ENCODE measurements at places on chromosomes 12 and 14.

DNA sequence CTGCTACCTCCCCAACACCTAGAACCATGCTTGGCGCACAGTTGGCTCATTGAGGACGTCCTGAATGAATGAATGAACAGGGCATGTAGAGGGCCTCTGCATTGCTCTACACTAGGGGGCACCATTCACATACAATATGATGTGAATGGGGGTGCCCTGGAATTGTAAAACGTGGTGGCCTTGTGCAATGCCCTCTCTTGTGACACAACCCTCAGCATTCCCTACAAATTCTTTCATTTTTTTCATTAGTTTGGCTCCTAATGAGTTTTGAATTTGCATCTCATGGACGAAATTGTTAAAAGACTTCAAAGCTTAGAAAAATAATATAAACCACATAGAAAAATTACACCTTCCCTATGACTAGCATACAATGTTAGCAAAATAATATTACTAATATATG, 2.3 kb upstream of the DIO2 start:
- DNase-seq = peak; percentile 90

GRCh38 chr12:64180951-64181350, 41.1 kb downstream of the KICS2 start:
- peak; percentile 90 for DNase-seq

GRCh38 chr12:63802012-63802608, 22.4 kb downstream of the RXYLT1 start:
- peak; percentile 55 for DNase-seq

DNA sequence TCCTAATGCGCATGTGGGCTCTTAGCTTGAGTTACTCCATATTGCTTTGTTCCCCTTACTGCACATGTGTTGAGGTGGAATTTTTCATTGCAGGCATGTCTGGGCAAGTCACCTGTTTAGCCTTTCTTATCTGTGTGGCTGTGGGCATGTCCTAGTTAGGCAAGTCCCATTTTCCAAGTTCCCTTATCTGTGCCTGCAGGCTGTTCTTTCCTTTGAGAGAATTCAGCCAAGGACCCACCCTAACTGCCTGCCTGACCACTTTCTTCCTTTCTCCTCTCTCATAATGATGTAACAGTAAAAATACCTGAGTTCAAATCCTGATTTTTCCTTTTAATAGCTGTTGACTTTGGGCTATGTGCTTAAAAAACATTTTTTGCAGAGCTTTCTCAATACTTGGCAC, 870.6 kb downstream of the NRXN3 start:
- no peak for DNase-seq

DNA sequence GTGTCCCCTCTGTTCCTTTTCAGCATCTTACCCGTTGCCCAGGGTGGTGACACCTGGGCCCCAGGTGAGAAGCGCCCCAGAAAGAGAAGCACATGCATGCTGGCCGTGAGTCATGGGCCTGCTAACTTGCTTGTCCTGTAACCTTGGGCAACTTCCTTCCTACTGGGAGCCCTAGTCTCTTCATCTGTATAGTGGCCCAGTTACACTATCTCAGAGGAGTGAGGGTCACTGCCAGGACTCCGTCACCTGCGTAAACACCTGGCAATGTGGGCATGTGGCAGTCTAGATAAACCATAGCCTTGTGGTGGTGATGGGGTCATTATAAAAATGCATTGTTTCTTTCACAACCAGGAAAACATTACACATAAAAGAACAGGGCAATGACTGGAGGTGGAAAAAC, 125.2 kb downstream of the SLC25A47 start:
- DNase-seq = no peak

DNA sequence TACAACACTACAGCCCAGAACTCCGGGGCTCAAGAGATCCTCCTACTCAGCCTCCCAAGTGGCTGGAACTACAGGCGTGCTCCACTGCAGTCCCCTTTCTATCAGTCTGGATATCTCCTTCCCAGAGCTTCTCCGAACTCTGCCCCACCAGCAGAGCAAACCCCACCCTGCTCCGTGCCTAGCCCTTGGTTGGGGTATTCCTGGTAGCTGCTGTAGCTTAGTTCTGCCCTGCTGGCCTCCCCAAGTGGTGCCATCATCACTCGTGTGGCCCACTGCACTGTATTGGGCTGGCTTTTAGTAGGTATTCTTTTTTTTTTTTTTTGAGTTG, 9.5 kb downstream of the HSP90AA1 start:
- no peak for DNase-seq

DNA sequence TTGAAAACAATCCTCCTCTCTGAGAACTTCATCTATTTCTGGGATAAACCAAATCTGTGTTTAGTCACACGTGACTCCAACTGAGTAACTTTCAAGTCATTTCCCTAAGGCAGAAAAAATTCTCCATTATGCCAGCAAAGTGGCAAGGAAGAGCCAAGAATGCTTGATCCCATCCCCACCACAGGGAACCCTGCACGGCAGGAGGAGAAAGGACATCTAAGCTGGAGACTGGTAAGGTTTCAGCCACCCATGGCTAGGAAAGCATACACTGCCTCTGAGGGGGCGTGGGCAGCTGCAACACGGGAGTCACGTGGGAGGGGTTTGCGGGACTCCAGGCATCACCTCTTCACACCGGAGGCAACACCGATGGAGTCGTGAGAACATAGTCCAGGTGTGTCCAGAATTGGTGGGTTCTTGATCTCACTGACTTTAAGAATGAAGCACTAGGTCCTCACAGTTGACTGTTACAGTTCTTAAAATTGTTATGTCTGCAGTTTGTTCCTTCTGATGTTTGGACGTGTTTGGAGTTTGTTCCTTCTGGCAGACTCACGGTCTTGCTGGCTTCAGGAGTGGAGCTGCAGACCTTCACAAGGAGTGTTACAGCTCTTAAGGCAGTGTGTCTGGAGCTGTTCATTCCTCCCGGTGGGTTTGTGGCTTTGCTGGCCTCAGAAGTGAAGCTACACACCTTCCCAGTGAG, 2.7 kb upstream of the SIVA1 start:
- peak; percentile 81 for DNase-seq

DNA sequence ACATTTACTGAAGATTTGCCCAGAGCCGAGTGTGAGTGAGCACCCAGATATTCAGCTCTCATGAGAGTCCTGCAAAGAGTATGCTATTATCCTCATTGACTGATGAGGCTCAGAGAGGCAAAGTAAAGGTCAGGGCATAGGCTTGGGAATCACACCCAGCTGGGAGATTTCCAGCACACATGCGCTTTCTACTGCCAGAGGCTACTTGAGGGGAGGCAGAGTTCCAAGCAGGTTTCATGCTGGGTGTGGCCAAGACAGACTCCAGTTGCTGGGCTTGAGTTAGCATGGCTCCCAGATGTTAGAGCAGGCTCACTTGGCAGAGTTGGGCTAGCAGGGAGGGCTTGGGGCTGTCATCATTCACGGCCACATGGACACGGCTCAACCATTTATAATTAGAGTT, 14.4 kb upstream of the FAM181A start:
- DNase-seq = peak; percentile 7

GRCh38 chr12:118025168-118025567, 8.7 kb downstream of the RFC5 start:
- DNase-seq = peak; percentile 22

DNA sequence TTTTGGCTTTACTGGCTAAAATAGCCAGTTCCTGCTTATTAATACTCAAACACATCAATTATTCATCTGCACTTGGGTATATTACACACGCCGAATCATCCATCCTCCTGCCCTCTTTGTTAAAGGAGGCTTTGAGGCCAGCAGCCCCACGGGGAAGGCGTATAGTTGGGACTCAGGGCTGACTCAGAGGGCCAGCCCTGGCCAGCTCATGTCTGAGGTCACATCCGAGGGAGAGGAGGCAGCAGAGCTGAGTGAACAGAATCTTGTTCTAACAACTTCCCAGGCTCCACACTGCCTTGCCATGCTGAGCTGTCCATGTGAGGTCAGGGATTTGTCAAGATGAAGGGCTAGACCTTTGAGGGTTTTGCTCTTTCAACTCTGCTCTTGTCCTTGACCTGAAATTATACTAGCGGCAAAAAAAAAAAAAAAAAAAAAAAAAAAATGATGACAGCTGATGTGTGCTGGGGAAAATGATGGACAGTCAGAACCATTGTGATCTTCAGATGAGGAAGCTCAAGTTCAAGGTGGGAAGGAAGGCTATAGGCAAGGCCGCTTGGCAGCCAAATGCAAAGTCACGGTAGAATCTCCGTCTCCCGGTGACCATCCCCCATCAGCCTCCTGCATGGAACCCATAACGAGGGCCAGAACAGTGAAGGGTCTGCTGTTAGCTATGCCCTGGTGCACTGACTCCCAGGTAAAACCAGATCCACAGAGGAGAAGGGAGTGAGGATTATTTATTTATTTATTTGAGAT, 12.5 kb upstream of the MARK3 start:
- peak; percentile 99 for DNase-seq

- no peak for DNase-seq
These were observed 110.4 kb downstream of the DAD1 start for GRCh38 chr14:22478670-22479069.

DNA sequence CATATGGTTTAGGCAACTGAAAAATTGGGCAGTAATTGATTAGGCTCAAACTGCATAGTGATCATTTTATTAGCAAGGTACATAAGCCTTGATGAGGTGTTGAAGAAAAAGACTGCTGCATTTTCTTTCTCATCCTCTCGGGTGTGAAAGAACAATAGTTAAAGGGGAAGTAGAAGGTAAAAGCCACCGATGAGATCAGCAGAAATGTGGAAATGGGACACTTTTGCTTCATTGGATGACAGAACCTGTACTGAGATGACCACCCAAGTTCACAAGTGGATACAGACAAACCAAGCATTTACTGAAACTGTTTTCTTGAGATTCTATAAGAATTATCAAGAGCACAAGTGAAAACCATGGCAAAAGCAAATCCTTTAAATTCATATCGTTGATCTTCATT, 184.0 kb downstream of the TMX1 start:
- no peak for DNase-seq

GRCh38 chr12:48995086-48995879, 3.9 kb downstream of the DDN start:
- peak; percentile 93 for DNase-seq

DNA sequence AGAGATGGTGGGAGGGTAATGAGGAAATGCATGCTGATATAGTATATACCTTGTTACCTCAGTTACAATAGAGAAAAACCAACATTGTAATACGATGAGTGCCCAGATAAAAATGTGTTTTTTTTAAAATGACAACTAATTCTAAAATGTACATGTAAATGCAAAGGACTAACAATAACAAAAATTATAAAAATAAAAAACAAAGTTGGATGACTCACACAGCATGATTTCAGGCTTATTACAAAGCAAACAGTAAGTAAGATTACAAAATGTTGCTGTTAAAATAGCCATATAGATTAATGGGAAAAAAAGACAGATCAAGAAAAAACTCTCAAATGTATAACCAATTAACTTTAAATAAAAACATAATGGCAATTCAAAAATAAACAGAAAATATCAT, 1099.4 kb downstream of the FSCB start:
- DNase-seq = no peak

DNA sequence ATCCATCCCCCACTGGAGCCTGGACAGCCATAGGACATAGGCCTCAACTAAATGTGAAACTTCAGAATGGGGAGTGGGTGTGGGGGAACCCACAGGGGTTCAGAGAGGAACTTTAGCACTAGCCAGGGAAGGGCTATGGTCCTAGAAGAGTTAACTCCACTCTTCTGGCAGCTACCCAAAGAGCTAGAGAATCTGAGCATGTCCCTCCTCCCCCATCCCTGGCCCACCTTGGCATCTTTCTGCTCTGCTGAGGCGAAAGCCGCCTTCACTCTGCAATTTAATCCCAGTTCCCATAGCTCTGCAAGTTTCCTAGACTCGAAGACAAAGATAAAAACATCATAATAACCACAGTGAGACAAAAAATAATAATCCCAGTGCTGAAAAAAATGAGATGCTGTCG, 214.7 kb upstream of the RTL1 start:
- DNase-seq = no peak

GRCh38 chr12:111645433-111645832, 40.3 kb downstream of the BRAP start:
- no peak for DNase-seq

GRCh38 chr12:92544322-92544721, 158.5 kb upstream of the PLEKHG7 start:
- DNase-seq = no peak
